ENCODE measurements at places on chromosomes 4 and X.

DNA sequence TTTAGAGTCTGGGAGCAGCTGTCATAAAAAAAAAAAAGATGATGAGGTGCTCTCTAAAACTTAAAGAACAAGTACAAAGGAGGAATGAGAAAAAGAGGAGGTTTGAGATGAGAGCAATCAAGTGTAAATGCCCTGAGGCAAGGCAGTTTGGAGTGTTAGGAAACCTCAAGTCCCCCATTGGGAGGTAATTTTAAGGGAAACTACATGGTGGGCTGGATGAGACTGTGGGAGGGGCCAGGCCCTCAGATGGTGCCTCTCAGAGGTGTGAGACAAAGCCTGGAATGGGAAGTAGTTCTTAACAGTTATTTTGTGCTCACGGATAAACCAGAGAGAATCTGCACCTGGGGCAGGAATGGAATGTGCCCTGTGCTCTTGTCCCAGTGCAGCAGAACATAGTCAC lies 1.9 kb upstream of the MAGEB3 start:
- no peak for DNase-seq

GRCh38 chrX:23185951-23186350 lies 148.7 kb upstream of the PTCHD1 start:
- DNase-seq: no peak

GRCh38 chr4:81369886-81370285 lies 101.8 kb downstream of the RASGEF1B start:
- no peak for DNase-seq

GRCh38 chr4:153485359-153485758 lies 19.2 kb downstream of the TMEM131L start:
- no peak for DNase-seq

DNA sequence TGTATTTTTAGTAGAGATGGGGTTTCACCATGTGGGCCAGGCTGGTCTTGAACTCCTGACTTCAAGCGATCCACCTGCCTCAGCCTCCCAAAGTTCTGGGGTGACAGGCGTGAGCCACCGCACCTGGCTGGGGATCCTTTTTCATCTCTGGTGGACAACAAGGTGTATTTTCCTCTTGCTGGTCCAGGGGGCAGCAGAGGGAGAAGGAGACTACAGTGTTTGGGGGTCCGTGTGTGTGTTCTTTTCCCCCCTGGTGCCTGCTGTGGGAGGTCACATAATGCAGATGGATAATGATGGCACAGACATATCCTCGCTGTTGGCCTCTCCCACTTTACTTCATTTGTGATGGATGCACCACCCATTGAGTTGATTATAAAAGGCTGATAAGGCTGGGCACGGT lies 39.0 kb upstream of the CD99 start:
- DNase-seq: no peak

- no peak for DNase-seq
Measured at GRCh38 chr4:40401631-40402030, 66.5 kb downstream of the CHRNA9 start.

DNA sequence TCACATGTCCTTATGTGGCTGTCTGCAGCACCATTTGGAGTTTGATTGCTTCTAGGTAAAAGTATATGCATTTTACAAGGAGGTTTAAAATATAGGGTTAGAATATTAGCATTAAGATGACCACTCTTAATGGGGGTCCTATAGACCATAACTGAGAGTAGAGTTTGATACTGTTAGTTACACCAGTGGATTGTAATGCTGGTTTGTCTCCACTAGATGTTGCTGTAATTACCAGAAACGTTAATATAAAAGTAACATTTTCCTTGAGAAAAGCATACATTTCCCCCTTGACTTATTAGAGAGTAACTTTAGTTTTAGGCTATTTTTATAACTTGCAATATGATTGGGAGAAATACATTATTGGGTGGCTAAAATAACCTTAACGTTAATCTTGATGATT lies 93.0 kb downstream of the ZXDA start:
- no peak for DNase-seq

DNA sequence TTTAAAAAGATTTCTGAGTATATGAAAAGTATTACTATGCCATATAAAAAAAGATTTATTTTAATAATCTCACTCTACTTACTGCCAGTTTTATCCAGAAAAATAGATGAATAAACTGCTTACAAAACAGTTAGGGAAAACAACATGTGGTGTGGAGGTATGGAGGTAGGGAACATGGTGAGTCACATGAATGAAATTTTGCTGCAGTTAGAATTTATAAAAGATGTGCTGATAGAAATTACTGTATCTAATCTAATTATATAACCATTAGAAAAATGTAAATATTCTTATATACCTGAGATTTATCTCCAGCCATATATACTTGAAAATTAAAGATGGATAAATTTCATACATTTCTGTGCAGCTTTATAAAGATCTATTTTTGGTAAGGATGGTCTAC lies 184.0 kb upstream of the ANK2 start:
- DNase-seq: no peak

DNA sequence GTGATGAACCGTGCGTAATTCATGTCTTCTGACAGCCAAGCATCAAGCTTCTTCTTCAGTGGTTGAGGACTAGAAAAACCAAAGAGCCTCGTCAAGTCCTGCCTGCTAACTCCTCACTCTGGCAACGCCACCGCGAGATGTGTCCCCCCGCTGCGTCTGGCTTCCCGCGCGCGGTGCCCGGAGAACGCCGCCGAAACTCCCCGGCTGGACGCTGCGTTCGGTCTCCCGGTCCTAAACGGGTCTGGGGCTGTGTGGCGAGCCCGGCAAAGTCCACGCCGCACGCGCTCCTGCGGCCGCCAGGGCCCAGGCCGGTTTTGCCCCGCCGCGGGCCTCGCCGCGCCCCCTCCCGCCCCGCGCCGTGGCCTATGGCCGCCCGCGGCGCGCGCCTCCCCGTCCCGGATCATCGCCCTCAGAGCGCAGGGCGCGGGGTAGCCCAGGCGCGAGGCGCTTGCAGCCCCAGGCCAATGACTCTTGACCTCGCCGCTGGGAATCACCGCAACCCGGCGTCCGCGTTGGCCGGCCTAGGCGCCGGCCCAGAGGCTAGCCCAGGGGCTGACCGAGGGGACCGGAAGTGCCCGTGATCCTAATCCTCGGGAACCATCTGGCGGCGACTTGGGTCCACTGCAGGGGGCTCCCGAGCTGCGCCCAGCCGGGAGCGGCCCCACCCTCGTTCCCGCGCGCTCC lies at the start of gene AADAT:
Gene AADAT (minus strand): TSS at position 289 of the 684 bp plus-strand sequence. CDS start 266 bp downstream, at position 23.
- no peak for DNase-seq

GRCh38 chrX:12978205-12979025 lies 3.5 kb downstream of the TMSB4X start:
- no peak for DNase-seq

GRCh38 chr4:124873361-124874171 lies 161.0 kb upstream of the ANKRD50 start:
- DNase-seq: no peak

DNA sequence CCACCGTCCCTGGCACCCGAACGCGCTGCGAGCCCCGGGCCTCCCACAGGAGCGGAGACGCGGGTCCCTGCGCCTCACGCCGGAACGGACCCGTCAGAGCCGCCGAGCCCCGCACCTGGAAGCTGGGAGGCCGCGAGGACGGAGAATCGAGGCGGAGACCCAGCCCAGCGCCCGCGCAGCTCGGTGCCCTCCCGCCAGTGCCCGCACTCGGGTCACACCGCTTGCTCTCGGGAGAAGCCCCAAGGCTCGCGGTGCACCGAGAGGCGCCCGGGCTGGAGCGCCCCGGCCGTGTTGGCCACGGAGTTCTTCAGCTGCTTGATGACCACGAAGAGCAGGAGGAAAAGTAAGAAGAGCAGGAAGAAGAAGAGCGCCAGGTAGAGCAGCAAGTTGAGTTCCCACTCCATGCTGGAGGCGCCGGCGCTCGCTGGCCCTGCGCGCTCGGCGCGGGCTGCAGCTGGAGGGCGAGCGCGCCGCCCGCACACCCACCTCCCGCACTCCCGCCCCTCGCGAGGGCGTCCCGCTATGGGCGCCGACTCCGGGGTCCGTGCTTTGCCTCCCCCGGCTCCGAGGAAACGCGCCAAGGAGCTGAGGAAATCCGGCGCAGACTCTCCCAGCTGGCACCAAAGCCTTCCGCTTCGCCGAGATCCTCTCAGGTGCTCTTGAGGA lies at the start of gene SMIM43:
Gene SMIM43 (minus strand): TSS at position 463 of the 666 bp plus-strand sequence. CDS start 59 bp downstream, at position 404.
- no peak for DNase-seq

GRCh38 chr4:155706147-155706546 lies 39.5 kb downstream of the GUCY1A1 start:
- no peak for DNase-seq

DNA sequence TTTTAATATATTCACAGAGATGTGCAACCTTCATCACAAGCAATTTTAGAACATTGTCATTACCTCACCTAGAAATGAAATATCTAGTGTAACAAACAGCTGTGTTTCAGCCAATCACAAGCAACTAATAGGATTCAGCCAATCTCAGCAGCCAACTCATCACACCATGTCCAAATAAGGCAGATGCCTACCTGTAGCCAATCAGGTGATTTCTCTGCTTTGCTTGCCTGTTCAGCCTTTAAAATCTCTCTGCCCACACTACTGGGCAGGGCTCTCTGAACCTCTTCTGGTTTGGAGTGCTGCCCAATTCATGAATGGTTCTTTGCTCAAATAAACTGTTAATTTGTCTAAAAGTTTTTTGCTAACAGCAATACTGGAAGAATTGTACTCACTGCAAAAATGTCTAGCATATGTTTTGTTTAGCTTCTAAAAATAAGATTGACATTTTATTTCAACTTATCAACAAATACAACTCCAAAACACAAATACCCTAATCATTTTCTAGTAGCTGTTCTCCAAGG lies 52.4 kb upstream of the IGFBP7 start:
- no peak for DNase-seq

DNA sequence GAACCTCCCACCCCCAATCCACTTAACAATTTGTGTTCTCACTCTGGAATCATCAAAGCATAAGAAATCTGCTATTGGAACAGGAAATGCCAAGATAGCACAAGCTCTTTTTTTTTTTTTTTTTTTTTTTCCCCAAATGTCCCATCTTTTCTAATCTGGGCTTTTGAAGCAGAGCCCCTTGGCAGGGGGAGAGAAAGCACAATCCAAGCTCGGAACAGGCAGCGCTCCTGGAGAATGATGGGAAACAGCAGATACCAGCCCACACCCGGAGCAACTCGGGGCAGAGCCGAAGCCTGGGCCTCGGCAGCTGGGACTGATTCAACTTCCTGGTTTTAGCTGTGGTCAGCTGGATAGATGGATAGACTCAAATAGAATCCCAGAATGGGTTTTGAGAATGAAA lies 235.1 kb downstream of the QDPR start:
- DNase-seq: no peak

GRCh38 chrX:37860721-37861120 lies 13.3 kb upstream of the DYNLT3 start:
- no peak for DNase-seq

GRCh38 chrX:155956649-155957048 lies 40.8 kb upstream of the IL9R start:
- no peak for DNase-seq

DNA sequence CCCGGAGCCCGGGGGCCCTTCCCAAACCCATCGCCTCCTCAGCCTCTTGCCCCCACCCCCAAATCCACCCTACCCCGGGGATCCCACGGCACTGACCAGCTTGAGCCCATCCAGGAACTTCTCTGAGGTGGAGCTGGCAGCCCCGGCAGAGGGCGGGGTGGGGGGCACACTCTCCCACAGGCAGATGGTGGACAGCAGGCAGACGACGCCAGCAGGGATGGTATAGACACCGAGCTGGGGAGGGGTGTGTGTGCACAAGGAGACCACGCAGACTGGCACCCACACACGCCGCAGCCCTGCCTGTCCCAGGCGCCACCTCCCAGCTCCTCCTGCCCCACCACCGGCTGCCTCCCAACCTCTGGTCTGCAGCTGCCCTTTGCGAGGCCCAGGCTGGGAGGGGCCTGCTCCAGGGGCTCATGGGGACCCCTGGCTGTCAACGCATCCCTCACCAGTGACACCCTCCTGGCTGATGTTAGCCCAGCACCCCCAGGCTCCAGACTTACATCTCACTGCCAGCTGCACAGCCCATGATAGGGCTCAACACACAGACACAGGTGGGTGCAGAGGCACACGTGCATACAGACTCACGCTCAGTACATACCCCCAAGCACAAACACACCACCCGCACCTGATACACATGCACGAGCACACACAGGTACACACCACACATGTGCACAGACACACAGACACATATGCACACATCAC lies 4.2 kb downstream of the SLC49A3 start:
- DNase-seq: no peak

DNA sequence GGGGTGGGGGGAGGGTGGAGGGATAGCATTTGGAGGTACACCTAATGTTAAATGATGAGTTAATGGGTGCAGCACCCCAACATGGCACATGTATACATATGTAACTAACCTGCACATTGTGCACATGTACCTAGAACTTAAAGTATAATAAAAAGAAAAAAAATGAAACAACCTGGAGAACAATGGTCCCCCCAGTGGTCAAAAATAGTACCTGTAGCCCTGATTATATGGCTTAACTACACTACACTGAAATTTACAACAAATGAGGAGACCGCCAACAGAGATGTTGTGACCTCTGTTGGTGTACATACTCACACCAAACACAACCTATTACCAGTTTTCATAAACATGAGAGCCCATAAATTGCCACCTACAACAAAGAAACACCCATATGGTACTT lies 7.3 kb upstream of the MAGEE1 start:
- DNase-seq: no peak

DNA sequence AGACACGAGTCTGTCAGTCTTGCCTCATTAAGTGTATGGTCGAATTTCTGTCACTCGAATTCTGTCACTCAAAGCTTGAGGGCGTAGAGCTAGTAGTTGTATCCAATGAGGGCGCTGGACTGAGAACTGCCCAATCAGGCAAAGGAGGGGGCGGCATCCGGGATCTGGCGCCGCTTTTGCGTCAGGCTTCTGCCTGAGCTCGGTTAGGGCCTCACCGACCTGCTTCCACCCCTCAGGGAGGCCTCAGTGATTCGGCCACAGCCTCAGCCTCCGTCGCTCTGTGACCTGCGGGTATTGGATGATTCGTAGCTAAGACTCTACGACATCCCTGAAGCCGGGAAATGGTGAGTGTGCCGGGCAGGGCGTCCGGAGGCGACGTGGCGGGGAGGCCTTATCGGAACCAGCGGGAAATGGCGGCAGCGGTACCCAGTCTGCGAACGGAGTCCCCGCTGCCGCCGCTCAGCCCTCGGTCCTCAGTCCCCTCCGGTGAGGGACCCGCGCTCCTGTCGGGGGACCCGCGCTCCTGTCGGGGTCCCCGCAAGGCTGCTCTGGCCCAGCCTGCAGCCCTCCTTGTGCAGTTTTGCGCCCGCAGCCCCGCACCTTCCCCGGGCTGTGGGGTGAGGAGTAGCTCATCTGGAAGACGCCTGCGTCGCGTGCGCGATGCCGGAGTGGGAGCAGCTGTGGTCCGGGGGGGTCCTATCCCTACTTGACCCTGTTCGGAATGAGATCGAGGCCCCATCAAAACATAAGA lies 88.3 kb downstream of the ZNF718 start:
- no peak for DNase-seq

- DNase-seq: no peak
Measured at GRCh38 chrX:131477498-131477897, 66.4 kb upstream of the OR13H1 start.
